ENCODE measurements at places on chromosomes 12 and 14.

DNA sequence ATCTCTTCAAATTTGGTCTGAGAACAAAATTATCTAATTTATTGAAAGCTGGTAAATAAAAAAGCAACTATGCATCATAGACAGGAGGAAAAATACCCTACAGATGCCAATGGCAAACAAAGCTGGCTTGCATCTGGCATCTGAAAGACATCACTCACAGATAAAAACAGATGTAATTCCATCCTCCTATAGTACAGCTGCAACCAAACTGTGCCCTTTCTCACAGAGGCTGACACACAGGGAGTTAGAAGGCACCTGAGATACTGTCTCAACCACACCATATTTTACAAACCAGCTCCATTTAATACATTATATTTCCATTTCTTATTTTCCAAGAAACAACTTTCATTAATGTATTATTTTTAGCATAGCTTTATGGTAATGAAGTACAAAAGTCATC, 39.4 kb downstream of the DUSP16 start:
- no peak for DNase-seq

GRCh38 chr12:3655328-3655900, 97.5 kb downstream of the CRACR2A start:
- DNase-seq, result no peak

DNA sequence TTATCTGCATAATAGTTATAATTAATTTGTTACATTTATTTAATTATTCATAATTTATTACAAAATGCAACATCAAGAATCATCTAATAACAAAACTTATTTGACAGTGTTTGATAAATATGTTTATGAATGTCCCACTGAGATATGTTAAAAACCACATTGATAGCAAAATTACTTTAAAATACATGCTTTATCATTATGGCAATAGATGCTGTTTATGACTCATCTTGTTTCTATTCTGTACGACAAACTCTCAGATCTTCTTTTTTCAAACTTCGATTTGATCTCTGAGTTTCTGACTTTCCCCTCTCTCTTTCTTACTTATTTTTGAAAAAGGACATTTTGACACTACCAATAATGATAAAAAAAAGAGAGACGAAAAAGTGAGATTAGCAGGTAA, 56.8 kb upstream of the LRRK2 start:
- DNase-seq, result no peak

GRCh38 chr12:13613297-13613696, 368.1 kb downstream of the GRIN2B start:
- no peak for DNase-seq

DNA sequence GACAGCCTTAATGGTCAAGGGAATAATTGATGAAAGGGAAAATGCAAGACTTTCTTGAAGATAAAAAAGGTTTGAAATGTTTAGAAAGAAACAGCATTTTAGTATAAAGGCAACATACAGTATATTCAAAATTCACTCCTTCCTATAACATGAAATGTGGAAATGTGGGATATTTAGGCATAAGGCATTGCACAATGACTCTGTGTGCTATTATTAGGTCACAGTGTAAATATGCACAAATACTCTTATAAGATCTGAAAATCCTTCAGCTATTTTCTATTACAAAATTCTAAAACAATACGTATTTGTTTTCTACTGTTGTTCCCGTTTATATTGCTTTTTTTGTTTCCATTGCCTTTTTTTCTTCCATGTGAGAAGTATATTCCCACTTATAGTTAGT, 127.7 kb downstream of the SLC16A7 start:
- no peak for DNase-seq

DNA sequence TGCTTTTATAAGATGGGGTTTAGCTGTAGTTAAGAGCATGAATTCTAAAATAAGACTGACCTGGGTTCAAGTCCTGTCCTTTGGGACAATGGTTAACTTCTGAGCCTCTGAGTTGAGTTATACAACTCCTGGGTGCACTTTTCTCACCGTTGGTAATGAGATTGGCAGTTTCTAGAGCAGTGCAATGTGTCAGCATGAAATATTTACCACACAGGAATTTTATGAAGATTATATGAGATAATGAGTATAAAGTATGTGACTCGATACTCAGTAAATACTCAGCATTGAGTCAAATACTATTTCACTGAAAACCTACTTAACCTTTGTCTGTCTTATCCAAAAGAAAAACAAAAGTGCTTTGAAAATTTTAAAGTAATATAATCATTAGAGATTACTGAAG, 214.2 kb downstream of the CPNE8 start:
- no peak for DNase-seq

All from Jurkat, Clone E6-1 (cell line).